ENCODE measurements at places on chromosomes 3 and 15.
A peak's percentile ranks its signal among the peaks of the same experiment; 100 is the strongest.

GRCh38 chr15:70605606-70606410 lies 157.6 kb downstream of the UACA start:
- no peak for DNase-seq

DNA sequence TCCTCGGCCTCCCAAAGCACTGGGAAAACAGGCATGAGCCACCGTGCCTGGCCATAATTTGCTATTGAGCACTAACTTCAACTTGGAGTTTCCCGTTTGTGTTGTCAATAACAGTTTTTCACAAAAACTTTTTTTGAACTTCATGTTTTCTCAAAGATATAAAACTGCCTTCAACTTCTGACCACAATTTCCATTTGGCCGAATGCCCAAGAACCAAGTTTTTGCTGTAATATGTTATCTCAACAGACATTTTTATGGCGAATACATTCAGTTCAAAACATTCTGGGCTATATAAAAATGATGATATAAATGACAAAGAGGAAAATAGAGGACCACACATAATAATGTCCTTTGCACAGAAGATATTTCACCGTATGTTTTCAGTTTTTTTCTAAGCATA lies 56.4 kb downstream of the NEDD4 start:
- DNase-seq = no peak

- DNase-seq = peak; percentile 37
Observed at GRCh38 chr3:194344012-194344411, 7.1 kb downstream of the CPN2 start.

DNA sequence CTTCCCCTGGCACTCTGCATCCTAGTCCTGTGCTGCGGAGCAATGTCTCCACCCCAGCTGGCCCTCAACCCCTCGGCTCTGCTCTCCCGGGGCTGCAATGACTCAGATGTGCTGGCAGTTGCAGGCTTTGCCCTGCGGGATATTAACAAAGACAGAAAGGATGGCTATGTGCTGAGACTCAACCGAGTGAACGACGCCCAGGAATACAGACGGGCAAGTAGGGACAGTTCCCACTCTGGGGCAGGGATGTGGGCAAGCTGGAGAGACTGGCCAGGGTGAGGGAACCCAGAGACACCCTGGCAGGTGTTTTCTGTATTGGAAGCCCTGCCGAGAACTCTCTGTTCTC lies 247 bp downstream of the FETUB start:
- no peak for DNase-seq

- DNase-seq = no peak
Observed at GRCh38 chr3:49785565-49786356, 581 bp downstream of the IP6K1 start.

DNA sequence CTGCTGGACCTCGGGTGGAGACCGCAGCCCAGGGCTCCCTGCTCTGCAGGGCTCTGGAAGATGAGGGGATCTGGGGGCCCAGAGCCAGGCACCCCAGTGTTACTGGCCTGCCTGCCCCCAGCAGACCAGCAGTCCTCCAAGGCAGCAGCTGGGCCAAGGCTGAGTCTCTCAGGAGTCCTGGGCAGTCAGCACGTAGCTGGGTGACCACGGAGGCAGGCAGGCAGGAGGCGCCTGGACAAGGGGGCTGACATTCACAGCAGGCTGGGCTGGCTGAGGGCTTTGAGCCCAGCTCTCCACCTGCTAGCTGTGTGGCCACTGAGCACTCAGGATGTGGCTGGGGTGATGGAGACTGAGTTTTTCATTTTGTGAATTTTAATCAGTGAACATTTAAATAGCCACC lies 67.9 kb downstream of the IQSEC1 start:
- DNase-seq = no peak

- DNase-seq = no peak
Observed at GRCh38 chr3:178436773-178437172, 99.5 kb upstream of the KCNMB2 start.

DNA sequence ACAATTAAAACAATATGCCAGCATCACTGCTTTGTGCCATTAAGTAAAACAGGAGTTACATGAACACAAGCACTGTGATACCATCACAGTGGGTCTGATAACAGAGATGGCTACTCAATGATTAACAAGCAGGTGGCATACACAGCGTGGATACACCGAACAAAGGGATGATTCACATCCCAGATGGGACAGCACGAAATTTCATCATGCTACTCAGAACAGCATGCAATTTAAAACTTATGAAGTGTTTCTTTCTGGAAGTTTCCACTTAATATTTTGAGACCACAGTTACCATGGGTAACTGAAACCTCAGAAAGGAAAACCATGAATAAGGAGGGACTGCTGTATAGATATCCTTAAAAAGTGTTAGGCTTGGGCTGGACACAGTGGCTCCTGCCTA lies 44.5 kb downstream of the SLC24A1 start:
- no peak for DNase-seq

- DNase-seq = no peak
Observed at GRCh38 chr15:89806210-89806558, 8.5 kb downstream of the ANPEP start.

DNA sequence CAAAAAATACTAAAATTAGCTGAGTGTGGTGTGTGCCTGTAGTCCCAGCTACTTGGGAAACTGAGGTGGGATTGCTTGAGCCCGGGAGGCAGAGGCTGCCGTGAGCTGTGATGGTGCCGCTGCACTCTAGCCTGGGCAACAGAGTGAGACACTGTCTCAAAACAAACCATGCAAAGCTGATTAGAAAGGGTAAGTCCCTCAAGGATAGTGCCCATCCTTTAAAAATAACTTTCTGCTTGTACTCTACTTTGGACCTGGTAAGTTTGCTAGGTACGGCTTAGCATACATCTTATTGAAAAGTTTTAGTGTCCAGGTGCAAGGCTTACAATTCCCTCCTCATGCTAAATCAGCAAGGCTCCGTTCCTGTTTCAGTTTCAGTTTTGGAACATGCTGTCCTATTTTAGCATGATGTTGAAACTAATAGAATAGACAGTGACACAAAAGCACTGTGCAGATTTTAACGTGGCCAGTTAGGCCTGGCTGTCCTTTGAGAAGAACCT lies 21.4 kb downstream of the FEM1B start:
- no peak for DNase-seq

- no peak for DNase-seq
Observed at GRCh38 chr15:47349179-47349578, 368.1 kb upstream of the SEMA6D start.

DNA sequence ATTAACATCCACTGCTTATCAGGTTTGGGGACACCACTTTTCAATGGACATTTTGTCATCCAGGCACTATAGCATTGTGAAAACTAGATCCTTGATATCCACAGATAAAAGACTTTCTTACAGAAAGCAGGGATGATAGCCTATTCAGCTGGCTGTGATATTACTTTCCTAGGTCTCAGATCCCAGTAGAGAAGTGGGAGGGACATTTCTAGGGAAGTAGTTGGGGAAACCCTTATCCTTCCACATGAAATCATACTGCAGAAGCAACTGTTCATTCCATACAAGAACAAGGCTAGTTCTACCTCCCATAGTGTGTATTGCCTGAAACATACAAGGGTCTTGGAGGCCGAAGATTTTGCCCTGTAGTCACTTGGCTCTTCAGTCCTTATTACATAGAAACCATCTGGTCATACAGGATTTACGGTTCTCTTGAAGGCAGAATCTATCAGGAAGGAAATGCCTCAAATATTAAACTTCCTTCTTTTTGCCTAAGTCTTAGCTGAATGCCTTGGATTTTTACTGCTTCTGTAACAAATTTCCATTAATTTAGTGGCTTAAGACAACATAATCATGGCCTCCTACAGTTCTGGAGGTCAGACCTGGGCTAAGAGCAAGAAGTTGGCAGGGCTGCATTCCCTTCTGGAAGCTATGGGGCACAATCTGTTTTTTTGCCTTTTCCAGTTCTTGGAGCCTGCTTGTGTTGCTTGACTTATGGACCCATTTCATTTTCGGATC lies 119.4 kb downstream of the ECT2 start:
- DNase-seq = no peak

- DNase-seq = no peak
Observed at GRCh38 chr15:74109713-74110112, 20.7 kb upstream of the ISLR2 start.

- DNase-seq = no peak
Observed at GRCh38 chr15:90187257-90187868, 13.8 kb upstream of the SEMA4B start.

- DNase-seq = peak; percentile 97
Observed at GRCh38 chr15:100596792-100597191, 5.2 kb downstream of the LINS1 start.

- DNase-seq = no peak
Observed at GRCh38 chr3:197181741-197182140, 116.7 kb downstream of the DLG1 start.

DNA sequence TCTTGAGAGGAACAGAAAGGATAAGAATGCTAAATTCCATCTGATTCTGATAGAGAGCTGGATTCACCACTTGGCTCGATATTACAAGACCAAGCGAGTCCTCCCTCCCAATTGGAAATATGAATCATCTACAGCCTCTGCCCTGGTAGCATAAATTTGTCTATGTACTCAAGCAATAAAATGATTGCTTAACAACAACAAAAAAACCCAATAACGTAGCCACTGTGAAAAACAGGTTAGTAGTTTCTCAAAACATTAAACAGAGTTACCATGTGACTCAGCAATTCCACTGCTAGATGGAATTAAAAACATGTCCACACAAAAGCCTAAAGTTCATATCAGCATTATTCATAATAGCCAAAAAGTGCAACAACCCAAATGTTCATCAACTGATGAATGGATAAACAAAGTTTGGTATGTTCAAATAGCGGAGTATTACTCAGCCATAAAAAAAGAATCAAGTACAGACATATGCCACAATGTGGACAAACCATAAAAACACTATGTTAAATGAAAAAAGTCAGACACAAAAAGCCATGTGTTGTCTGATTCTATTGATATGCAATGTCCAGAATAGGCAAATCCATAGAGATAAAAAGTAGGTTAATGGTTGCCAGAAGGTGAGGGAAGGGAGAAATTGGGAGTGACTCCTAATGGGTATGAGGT lies 16.8 kb downstream of the BCL2L10 start:
- DNase-seq = no peak

GRCh38 chr3:55929154-55929869 lies 442.2 kb upstream of the WNT5A start:
- no peak for DNase-seq

- DNase-seq = no peak
Observed at GRCh38 chr15:68022061-68022460, 32.1 kb upstream of the PIAS1 start.

- DNase-seq = no peak
Observed at GRCh38 chr3:66312039-66312438, 91.2 kb downstream of the SLC25A26 start.

DNA sequence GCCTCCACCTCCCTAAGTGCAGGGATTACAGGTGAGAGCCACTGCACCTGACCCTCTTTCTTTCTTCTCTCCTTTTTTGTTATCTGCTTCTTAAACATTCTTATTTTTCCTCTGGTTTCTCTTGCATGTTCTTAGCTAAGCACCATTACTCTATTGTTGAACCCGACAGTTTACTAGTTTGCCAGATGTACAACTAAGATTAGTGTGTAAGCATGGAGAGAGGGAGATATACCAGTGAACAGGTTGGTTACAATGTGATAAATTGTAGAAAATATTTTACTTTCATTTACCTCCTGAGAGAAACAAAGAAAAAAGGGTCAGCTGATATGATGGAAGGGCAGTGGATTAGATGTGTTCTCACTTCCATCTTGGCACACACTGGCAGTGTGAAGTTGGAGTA lies 4.9 kb downstream of the HAUS2 start:
- no peak for DNase-seq

DNA sequence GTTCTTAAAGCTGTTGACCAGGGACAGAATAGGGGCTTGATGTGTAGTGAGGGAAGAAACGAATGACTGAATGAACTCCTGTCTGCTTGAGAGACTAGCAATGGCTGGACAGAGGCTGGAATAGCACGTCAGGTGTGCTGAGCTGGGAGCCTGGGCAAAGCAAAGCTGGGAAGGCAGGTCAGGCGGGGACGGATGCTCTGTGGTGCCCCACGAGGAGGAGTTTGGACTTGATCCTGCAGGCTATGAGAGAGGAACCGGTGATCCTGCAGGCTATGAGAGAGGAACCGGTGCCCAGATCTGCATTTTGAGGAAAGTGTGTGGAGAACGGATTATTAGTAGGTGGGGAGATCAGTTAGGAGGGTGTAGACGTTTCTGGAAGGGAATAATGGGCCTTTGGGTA lies 31.3 kb upstream of the PSTPIP1 start:
- no peak for DNase-seq

DNA sequence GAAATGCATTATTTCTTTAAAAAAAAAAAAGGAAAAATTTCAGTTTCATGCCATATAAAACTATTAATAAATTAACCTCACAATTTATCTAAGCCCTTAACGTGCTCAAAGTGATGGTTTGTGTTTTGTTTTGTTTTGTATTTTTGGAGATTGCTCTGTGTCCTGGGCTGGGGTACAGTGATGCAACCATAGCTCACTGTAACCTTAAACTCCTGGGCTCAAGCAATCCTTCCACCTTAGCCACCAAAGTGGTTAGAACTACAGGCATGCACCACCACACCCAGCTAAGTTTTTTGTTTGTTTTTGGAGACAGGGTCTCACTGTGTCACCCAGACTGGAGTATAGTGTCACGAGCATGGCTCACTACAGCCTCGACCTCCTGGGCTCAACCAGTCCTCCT lies 180.7 kb downstream of the UBE2E2 start:
- DNase-seq = no peak

DNA sequence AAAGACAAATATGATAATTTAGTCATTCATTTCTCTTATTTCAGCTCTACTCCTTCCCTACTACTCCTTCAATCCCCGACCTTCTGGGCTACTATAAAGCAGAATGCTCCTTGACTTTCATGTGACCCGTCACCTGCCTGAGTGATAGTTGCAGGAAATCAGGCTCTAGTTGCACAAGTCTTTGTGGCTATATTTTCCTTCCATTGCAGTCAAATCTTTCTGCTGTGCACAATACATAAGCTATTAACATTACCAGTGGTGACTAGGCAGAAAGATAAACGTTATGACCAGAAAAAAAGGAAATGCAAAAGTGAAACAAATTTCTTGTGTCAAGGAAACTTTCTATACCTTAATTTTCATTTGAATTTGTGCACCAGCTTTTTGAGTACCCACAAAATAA lies 2.3 kb downstream of the SUCNR1 start:
- DNase-seq = no peak

GRCh38 chr15:47812470-47812999 lies 95.2 kb downstream of the SEMA6D start:
- no peak for DNase-seq

- no peak for DNase-seq
Observed at GRCh38 chr3:20462723-20463122, 276.7 kb upstream of the SGO1 start.
